ENCODE measurements at places on chromosomes 3 and 15.

DNA sequence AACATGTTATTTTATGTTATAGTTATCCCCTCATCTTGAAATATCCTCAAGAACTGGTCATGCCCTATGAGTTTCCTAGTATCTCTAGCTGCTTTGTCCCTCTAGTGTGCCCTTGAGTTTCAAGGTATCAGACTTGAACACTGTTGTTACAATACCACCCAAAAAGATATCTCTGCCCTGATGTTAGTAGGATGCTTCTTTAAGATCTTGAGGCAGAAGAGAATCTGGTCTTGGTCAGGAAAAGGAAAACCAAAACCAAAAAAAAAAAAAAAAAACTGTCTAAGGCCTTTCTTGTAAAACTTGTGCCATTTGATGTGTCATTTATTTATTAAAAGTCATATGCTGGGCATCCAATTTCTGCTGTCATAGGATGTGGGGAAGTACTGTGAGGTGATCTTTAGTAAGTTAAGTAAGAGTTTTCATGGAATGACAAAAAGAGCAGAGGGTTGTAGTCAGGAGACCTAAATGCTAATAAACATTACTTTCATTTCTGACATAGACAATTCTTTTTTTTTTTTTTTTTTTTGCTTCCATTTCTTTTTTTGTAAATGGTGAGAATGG, 229.7 kb downstream of the NECTIN3 start:
- no peak for DNase-seq

- no peak for DNase-seq
Measured at GRCh38 chr15:37693926-37694325, 240.5 kb upstream of the TMCO5A start.

DNA sequence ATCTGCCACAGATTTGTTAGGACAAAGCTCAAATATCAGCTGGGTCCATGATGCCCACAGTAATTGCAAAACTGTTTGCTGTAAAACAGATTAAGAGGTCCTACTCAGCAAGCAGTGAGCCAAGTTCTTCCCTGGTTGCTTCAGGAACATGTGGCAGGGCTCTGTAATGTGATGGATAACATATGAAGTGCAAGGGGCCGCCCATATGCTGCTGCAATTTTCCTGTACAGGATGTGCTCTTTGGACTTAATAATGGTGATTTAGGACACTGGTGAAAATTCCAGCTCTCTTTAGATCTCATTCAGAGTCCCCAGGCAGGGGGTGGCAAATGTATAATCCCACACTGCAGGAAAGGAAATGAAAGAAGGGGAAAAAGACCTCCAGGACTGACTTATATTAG, 289.4 kb downstream of the LSAMP start:
- DNase-seq, result no peak

DNA sequence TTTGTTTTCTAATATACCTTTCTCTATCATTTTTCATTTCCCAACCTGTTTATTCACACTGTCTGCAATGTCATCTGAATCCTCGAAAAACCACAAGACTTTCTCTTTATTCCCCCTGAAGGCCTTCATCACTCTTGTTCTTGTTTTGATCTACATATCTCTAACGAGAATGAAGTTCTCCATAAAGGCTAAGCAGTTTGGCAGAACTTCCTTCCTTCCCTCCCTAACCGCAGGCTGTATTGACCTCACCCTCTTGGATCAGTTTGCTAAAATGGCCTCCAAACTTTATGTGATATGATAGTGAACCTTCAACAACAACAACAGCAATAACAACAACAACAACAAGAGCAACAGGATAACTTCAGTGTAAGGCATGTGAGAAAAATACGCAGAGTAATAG, 392.8 kb downstream of the TIGIT start:
- no peak for DNase-seq

GRCh38 chr3:124934577-124934976, at the start of gene MUC13:
MUC13 (minus strand) TSS chr3:124934751; CDS start chr3:124934712, 39 bp downstream.
- DNase-seq, result no peak

DNA sequence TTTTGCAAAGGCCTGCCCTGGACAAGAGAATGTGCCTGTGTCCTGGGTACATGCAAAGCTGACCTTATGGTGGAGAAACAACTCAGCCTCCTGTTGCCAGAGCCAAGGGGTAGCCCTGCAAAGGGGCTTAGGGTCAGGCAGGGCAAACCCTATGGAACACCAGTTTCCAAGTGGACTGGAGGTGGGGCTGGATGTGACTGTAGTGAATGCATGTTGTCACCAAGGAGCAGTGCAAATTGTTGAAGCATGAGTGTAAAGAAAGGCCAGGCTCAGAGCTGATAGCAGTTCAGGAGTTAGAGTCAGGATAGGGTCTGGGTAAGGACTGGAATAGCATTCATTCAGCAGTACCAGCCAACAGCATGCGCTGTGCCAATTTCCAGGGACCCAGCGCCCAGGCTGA, 82.9 kb upstream of the PXYLP1 start:
- no peak for DNase-seq

DNA sequence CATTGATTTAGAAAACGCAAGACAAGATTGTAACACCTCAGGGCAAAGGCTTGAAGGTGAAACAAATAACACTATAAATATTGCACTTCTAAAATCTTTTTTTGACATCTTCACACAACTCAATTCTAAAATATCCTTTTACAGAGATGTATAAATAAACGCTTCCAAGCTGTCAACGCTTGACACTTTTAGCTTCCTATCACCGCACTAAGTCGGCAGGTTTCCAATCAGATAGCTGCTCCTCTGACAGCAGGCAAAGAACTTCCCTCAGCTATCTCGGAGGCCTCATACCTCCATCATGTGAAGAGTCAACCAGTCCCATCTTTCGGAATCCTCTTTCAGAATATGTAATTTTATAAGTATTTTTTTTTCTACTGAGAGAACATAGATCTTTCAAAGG, 71.0 kb downstream of the PCOLCE2 start:
- DNase-seq, result no peak

DNA sequence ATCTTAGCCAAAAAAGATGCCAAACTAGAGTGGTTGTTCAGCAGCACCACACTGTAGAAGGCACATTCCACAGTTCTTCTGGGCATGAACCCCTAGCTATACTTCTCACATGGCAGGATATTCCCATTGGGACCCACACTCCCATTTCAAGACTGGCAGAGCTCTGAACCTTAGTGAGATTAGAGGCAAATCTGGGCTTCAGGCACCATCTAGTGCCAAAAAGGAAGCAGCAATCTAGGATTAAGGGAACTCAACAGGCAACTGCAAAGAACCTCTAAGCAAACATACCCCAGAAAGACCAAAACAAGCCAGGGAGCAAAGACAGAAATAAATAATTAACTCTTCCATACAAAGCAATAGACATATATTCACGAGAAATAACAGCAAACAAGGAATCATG, 66.2 kb downstream of the TAFA4 start:
- DNase-seq, result no peak

DNA sequence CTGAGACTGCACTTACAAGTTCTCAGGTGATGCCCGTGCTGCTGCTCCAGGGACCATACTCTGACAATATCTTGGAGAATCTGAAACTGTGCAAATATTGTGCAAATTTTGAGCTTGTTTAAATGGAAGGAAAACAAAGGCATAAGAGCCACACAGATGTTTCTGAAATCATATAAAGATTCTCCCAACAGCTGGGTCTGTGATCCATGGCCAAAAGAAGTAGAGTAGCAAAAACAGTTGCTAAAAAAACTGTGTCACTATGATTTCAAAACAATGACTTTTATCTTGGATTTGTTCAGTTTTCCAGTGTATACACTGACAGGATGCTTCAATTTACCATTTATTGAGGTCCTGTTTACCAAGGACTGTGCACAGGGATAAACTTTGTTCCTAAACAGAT, 25.3 kb downstream of the NPTN start:
- no peak for DNase-seq

DNA sequence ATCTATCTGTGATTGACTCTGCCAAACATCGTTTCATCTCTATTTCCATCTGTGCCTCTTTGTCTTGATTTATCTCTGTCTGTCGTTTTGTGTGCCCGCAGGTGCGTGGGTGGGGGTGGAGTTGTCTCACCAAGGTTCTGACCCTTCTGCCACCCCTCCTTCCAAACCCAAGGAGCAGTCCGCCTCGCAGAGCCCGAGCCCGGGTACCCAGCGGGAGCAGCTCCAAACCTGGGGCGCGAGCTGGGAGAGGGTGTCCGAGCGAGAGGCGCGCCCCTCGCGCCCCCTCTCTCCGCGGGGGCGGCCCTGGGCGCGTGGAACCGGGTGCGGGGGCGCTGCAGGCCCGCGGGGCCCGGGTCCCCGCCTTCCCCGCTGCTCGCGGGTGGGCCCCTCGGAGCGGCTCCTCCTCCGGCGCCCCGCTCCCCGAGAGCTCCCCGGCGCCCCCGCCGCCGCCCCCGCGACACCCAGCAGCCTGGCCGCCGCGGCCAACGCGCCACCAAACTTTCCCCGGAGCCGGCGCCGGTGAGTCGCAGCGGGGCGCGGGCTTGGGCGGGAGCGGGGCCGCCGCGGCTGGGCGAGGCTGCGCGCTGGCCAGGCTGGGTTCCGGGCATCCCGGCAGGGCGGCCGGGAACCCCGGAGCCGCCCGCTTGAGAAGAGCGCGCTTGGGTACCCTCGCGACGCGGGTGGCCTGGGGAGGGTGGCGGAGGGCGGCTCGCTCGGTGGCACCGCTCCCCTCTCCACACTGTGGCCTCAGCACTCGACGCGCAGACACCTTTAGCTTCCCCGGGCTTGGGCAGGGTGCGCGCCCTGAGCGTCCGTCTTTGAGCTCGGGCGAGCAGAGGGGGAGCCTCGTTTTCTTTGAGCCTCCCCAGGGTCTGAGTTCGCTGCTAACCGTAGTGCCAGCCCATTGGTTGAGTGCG, at the start of gene HRH1:
Gene HRH1 (plus strand): TSS at position 458 of the 917 bp plus-strand sequence. CDS start 104,545 bp downstream, outside the sequence.
- no peak for DNase-seq

Measured in central memory CD4-positive, alpha-beta T cell (primary cell).